ENCODE measurements at places on chromosomes 7 and 10.

- no peak for DNase-seq
Measured at GRCh38 chr10:46296641-46297141, 9.9 kb downstream of the ANTXRL start.

GRCh38 chr10:130814610-130815009 lies 496.9 kb downstream of the TCERG1L start:
- no peak for DNase-seq

DNA sequence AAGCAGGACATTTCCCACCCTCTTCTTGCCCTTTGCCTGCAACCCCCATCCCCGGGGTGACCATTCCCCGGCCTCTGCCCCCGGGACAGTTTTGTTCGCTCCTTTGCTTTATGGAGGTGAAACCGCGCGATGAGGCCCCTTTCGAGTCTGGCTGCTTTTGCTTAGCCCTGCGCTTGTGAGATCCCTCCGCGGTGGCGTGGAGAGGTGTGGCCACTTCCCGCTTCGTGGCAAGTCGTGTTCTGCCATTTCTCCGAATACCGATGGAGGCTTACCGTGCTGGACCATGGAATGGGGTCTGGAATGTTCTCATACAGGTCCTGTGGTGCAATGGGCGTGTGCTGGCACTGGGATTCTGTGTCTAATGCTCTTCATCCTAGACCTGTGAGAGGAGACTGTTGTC lies 106.7 kb downstream of the LHPP start:
- DNase-seq = no peak

GRCh38 chr10:73522263-73522662 lies 26.4 kb upstream of the PPP3CB start:
- DNase-seq = no peak

DNA sequence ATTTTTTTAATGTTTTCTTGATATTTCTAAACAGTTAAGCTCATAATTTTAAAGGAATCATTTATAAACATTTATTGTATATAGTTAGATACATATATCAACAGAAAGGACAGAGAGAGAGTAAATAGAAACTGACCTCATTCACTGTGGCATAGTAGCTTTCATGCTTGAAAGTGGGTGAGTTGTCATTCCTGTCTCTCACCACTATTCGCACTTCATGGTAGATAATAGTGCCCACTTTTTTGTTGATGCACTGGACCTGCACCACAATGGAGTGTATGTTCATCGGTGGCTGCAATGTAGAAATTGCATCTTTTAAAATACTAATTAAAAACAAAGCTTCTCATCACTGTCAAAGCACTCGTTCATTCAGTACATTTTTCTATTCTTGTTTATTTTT lies 432.0 kb downstream of the PCDH15 start:
- DNase-seq = no peak

GRCh38 chr10:72355214-72355555 lies 466 bp upstream of the DNAJB12 start:
- DNase-seq = no peak

DNA sequence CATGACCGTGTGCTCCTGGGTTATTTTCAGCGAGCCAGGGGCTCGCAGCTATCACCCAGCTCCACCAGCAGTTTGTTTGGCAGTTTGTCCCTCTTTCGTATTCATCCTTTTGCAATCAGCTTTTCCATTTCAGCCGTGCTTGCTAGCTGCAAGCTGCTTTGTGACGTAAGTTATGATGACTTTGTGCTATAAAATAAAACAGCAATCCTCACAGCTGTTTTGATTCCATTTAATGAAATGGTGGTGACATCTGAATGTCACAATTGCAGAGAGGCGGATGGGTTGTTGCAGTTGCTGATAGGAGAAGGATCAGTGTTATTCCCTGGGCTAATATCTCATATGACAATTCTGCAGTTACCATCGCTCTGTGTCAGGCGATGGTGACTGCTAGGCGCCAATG lies 251.7 kb downstream of the SNX10 start:
- DNase-seq = no peak

DNA sequence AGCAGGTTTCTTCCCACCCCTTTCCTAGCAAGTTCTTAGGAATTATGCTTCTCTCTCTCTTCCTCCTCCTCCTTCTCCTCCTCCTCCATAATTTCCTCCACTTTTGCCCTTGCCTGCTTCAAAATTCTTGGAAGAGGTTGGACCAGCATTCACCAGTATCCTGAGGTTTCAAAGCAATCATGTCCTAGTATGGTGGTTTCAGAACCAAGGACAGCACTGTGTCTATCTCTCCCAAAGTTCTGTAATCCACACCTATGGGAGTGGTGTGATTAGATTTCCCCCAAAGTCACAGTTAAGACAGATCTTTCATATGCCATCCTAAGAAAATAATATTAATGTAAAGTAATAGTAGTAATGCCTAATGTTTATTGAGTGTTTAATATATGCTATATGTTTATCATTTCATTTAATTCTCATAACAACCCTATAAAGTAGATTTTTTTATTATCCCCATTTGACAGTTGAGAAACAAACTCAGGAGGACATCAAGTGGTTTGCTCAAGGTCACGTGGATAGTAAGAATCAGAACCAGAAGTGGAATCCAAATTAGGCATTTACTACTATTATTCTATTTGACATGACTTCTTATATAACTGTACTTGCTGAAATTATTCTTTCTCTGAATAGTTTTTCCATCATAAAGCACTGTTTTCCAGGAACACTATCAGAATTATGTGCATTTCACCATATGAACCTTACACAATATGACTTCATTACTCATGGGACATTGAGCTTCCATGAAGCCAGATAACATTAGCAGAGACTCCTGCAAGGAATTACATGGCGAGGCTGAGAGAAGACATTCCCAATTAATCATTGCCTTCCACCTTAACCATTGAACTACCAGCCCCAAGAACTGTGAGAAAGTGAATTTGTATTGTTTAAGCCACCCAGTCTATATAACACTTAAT lies 91.4 kb downstream of the IPMK start:
- DNase-seq = no peak

DNA sequence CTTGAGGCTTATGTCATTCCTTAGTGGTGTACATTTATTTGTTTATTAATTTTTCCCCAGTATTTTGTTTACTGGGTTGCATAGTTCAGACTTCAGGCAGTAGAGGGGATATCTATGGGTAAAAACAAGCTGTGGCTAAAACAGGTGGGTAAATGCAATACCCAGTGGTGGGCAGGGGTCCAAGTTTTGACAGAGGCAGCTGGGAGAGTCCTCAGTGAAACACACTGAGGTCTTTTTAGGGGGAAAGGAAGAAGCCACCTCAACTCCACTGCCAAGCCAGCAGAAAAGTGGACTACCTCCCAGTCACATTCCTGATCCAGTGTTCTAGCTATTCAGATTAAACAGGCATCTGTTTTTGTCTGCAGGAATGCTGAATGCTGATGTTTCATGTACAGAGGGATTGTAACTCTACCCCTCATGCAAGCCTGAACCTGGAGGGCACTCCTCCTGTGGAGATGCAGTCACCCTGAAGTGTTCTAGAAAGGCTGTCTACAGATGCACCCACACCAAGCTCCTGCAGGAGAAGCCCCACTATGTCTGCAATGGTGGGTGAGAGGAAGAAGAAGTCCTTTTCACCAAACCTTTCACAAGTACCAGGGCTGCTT lies 757.8 kb downstream of the INHBA start:
- DNase-seq = no peak

- DNase-seq = no peak
Measured at GRCh38 chr7:105611856-105612775, 30.8 kb upstream of the EFCAB10 start.

GRCh38 chr10:72615970-72616369 lies 9.9 kb downstream of the MICU1 start:
- DNase-seq = no peak

DNA sequence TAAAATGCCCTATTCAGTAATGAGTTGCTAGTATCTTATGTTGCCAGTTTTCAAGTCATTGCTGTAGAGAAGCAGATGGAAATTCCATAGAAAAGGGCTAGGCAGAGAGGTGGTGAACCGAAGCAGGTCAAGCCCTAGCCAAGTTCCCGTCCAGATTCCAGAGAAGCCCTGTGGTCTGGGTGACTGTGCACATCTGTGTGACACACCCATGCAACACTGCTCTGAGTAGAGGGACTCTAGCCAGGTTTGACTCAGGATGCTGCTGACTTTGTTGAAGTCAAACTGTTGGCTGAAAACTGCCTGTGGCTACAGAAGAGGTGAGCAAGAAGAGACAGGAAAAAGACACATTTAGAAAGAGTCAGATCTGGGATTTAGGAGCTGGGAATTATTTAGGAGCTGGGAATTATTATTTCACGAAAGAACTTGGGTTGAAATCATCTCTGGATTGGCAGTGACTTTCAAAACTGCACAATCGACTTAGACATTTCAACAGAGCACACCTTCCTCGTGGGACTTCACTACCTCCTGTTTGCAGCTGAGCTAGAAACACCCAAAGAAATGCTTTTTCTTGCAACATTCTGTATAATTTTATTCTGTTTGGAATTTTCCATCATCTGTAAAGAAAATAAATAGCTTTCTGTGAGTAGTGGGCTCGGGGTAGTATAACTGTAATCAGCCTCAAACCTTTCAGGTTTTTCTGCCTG lies 149.1 kb upstream of the PRKCQ start:
- no peak for DNase-seq

DNA sequence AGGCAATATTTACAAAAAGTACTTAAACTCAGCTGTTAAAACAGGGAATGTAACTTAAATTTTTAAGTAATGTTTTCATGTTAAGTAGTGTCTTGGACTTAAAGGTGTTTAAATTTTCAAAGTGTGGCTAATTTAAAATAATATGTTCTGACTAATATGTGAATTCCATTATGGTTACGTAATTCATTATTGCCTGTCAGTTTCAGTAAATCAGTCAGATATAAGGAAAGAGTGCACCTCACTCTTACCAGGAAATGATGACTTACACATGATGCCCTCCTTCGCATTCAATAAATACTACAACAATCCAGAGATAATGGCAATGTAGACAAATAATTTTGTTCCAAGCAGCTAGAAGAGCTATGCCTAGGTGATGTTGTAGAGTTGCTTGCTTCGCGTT lies 69.0 kb upstream of the WNT16 start:
- DNase-seq = no peak

GRCh38 chr10:96370584-96371157 lies 11.9 kb upstream of the OPALIN start:
- no peak for DNase-seq

- no peak for DNase-seq
Measured at GRCh38 chr10:115118346-115118745, 25.2 kb downstream of the ATRNL1 start.

DNA sequence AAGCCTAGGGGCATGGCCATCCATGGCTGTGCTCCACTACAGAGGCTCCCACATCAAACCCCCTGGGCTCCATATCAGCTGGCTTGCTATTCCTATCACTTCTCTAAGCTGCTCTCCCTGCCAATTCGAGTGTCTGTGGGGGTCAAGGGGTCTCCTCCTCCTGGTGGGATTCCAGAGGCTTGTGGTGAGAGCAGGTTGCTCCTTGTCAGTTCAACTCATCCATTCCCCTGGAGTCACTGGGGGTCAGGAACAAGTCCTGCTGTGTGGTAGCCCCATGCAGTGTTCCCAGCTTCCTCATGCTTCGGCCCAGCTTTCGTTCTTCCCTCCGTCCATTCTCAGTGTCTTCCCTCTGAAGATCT lies 86.6 kb upstream of the UNC5B start:
- DNase-seq = no peak

DNA sequence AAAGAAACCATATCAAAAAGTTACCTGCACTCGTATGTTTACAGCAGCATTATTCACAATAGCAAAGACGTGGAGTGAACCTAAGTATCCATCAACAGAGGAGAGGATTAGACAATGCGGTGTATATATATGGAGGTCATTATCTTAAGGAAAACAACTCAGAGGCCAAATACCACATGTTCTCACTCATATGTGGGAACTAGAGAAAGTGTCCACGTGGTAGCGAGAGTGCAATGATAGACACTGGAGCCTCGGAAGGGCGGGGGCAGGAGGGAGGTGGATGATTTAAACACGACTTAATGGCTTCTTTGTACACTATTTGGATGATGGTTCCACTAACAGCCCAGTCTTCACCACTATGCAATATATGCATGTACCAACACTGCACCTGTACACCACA lies 40.1 kb upstream of the RNF32 start:
- DNase-seq = no peak

GRCh38 chr7:137656850-137657232 lies 189.9 kb downstream of the DGKI start:
- no peak for DNase-seq

GRCh38 chr10:13790196-13790595 lies 203.4 kb downstream of the PRPF18 start:
- DNase-seq = no peak

GRCh38 chr10:13099666-13100348 lies at the start of gene OPTN:
TSS of gene OPTN (plus strand) at chr10:13100163. CDS start at chr10:13109123, 8,960 bp downstream.
- peak; percentile 72 for DNase-seq

DNA sequence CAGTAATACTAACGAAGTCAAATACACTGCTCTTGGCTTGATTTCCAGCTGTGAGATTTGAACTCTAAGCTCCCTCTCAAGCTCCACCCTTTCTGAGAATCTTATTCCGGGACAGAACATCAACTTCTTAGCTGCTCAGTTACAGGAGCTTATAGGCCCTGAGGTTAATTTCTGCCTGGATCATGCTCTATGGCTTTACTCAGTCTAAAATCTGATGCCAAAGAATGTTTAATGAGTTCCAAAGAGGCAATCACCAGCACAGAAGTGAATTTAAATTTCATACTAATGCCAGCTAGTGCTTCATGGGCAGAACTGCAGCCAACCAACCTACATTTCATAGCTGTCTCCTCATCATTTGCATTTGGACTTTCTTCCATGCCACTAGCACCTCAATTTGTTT lies 707.2 kb downstream of the MAGI2 start:
- no peak for DNase-seq

DNA sequence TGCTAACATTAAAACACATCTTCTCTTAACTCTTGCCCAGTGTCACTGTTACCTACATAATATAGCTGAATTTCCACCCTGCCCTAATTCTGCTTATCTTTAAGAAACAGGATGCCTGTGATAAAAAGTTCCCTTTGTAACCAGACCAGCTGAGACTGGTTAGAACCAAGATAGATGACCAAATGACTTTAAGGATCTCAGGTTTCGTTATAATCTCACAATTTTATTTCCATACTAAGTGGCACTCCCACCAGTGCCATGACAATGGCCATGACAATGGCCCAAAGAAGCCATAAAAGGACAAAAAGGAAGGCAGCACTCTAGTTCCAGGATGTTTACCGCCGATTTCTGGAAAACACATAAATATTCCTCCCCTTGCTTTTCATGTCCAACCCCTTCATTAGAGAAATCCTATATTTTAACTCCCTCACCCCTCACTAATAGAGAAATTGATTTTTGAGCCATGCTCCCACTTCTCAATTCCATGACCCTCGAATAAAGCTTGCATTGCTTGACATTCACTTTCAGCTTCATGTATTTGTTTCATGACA lies 126.1 kb downstream of the ELAPOR2 start:
- DNase-seq = no peak

Measured in activated gamma-delta T cell (primary cell).